EH (cell line): ENCODE measurements at places on chromosomes 12 and 14.

DNA sequence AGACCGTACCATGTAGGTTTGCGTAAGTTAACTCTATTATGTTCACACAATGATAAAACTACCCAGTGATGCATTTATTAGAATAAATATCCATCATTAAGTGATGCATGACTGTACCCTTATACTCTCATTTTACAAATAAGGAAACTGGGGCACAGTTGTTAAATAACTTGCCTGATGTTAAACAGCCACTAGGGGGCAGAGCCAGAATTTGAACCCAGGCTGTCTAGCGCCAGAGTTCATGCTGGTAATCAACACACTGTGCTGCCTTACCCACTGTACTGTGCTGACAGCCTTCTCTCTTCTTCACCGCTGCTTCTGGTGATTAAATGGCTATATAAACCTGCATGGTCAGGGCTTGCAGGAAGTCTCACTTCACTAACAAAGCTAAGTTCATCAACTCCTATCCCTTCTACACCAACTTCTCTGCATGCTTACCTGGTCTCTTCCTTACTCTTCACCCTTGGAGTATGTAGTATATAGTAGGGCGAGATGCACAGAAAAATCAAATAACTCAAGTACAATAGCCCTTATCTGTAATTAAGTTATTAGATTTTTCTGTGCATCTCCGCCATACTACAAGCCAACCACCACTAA lies 43.6 kb upstream of the APPL2 start:
- peak; percentile 47 for DNase-seq

- DNase-seq, result peak; percentile 32
Measured at GRCh38 chr12:119153477-119154434, 25.0 kb upstream of the HSPB8 start.

DNA sequence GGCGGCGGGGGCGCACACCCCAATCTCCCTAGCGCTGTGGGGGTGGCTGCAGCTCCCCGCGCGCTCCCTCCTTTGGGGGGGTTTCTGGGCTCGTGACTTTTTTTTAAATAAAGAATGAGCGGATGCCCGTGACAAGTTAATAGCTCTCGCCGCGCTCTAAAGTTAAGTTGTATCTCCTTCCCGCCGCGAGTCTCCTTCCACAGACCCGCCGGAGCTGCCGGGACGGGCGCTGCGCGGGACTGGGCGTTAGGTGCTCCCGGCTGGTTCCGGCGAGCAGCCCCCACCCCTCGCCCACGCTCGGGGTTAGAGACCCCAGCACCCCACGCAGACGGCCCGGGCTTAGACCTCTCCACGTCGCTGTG lies 82.6 kb upstream of the HMGA2 start:
- peak; percentile 65 for DNase-seq

DNA sequence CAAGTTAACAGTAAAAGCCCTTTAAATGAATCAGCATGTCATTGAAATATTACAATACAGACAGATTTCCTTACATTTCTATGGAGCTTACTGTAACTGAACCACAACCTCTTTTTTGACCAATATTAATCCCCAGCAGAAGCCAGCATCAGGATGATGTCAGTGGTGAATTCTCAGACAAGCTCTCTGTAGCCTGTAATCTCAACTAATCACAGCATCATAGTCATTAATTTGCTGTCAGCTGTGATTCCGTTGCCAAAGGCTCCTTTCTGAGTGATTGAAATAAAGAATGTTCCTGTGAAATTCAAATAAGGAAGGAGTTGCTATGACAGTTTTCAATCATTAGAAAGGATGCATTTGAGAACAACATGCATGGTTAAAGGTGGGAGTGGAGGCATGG lies 323.1 kb downstream of the PDZRN4 start:
- DNase-seq, result no peak

- DNase-seq, result peak; percentile 90
Measured at GRCh38 chr12:89064780-89065179, 287.5 kb downstream of the DUSP6 start.

DNA sequence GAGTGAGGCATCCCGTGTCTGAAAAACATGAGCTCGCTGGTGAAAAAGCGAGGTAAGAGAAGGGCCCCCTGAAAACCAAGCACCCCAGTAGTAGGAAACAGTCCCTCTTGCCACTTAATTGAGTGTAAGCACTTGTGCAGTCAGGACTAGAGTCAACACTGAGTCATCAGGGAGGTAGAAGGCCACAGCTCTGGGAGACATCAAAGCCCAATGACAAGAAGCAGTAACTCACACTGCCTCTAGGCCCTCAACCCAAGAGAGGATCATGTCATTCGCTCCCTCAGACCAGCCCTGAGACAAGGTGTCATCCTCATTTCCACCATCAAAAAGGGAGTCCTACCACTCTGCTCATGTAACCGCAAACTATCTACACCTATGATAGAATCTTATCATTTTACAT lies 17.8 kb downstream of the POMT2 start:
- peak; percentile 73 for DNase-seq

DNA sequence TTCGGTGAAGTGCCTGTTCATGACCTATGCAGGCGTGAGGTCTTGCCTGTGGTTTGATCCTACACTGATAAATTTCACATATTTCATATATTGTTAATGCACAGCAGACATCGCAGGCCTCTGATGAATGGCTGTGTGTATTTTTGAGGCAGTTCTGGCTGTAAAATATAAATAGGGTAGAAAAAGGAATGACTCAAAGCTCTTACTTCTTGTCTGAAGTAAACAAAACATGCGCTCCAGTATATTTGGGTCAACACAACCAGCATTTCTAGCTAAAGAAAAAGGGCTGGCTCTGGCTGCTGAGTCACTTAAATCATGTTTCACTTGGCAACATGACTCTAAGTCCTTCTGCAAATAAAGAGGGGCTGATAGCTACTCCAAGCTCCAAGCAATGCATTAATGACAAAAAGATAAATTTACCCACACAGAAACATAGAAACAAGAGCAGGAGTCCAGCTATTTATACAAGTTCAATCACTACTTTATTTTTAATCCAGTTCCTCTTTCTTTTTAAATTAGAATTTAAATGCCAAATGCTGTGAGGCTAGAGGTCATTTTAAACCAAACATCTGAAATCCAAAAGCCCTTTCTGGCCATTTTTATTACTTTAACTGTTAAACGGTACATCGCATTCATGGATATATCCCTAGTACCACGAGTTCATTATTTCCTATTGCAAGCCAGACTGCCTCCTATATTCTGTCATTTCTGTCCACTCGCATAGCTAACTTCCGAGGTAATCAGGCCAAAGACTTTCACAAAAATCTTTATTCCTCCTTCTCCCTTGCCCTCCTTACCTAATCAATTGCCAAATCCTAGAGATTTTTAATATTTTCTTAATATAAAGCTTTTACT lies 54.3 kb upstream of the TMCC3 start:
- DNase-seq, result peak; percentile 66

DNA sequence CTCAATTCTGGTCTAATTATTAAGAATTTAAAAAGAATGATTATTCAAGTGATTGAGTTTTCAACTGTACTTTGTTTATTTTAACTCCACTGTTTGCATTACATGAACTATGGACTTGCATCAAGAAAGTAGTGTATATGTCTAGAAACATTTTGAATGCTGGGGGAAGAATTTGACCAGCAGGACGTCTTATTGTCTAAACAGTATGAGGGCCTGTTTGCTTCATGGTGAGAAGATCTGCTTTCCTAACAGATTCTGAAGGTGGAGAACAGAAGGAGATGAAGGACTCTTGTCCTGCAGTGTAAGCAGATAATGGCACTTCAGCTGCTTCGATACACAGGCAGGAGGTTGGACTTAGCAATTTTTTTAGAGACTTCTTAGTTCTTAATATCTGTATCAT lies 176.0 kb downstream of the DACT1 start:
- DNase-seq, result no peak
